Dorsolateral prefrontal cortex (tissue), 122 donors: ENCODE measurements at places on chromosomes 2 and 18.
A peak's percentile ranks its signal among the peaks of the same experiment; 100 is the strongest.

- no peak for DNase-seq
Measured at GRCh38 chr2:101771910-101772321, 74.4 kb downstream of the MAP4K4 start.

GRCh38 chr2:27493948-27494283, 1.1 kb downstream of the FNDC4 start:
- no peak for DNase-seq

DNA sequence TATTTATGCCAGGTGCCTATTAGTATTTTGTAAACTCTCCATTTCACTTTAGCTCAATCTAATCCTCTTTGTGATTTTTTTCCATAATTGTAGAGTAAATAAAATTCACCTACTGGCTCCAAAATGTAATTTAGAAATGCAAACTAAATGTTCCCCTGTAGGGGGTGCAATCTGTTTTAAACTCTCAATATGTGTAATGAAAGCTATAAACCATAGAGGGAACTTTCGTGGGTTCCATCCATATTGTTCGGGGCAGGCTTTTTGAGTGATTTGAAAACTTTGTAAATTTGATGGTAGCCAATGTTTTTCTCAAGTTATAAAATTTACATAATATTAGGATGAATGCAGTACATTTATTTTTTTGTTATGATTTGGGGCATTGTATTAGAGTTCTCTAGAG, 49.4 kb downstream of the TSPYL6 start:
- DNase-seq = no peak

DNA sequence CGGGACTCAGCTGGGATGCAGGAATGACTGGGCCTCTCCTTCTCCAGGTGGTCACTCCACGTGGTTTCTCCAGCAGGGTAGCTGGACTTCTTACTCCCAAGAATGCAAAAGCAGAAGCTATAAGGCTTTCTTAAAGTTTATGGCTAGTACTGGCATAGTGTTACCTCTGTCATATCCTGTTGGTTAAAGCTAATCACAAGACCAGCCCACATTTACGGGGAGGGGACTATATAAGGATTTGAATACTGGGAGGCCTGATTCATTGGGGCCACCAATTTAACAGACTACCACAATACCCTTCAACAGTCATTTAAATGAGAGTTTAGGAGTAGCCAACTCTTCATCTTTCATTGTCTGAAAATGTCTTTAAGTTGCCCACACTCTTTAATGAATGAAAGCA, 94.4 kb upstream of the TSPYL6 start:
- no peak for DNase-seq

DNA sequence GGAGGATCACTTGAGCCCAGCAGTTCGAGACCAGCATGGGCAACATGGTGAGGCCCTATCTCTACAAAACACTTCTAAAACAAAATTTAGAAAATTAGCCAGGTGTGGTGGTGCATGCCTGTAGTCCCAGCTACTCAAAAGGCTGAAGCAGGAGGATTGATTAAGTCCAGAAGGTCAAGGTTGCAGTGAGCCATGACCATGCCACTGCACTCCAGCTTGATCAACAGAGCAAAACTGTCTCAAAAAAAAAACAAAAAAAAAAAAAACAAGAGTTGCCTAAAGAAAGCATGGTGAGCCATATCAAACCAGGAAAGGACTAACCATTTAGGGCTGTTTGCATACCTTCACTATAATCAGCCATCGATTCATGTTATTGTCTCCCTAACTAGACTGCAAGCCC, 4.5 kb downstream of the CLASP1 start:
- DNase-seq = no peak

DNA sequence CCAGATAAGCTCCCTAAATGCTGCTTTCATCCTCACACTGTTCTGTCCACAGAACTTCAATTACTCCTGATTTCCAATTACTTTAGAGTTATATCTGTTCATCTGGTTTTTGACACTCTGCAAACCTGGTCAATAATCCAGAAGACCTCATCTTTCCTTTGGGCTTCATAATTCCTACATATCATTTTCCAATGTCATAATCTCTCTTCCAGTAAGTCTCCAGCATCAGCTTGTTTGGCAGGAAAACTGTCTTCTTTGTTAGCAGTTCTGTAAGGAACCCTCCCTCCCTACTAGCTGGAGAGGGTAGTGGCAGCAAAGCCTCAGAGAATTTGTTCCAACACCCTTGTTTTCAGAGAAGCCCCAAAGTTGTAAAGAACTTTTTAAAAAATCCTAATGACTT, 11.9 kb upstream of the SLC14A1 start:
- no peak for DNase-seq

DNA sequence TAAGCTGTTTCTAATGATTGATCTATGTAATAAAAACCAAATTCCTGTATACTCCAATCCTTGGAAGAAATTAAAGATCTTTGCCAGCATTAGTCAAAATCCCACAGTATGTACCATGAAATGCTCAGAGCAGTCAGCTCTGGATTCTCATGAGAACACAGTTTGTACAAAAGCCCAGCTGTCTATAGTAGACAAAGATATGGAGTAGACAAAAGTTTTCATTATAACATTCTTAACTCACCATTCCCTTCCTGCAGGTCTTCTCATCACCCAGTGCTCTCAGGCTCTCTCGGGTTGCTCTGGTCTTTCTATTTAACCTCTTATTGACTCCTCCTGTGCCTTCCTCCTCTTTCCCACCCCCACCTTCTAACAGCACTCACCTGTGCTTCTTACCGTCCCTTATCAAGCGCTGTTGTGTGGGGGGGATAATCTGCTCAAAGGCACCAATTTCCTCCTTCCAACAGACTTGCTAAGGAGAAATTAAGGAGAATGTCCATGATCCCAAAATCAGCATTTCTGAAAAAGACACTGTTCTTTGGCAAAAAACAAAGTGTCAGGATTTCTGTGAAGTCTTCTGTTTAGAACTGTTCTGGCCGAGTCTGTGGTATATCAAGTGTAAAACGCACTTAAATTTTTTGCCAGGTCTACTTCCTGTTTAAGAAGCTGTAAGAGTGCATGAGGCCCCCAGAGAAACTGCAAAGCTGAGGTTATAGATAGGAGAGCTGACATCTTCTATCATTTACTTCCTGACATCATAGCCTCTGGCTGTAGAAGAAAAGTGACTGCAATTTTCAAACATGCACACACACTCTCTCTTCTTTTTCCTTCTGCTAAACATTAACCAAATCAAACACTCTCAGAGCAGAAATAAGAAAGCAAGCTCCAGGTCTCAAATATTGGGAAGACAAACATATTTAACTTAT, 144.1 kb downstream of the EVA1A start:
- no peak for DNase-seq

- DNase-seq = no peak
Measured at GRCh38 chr2:74789271-74789670, 44.7 kb upstream of the HK2 start.

DNA sequence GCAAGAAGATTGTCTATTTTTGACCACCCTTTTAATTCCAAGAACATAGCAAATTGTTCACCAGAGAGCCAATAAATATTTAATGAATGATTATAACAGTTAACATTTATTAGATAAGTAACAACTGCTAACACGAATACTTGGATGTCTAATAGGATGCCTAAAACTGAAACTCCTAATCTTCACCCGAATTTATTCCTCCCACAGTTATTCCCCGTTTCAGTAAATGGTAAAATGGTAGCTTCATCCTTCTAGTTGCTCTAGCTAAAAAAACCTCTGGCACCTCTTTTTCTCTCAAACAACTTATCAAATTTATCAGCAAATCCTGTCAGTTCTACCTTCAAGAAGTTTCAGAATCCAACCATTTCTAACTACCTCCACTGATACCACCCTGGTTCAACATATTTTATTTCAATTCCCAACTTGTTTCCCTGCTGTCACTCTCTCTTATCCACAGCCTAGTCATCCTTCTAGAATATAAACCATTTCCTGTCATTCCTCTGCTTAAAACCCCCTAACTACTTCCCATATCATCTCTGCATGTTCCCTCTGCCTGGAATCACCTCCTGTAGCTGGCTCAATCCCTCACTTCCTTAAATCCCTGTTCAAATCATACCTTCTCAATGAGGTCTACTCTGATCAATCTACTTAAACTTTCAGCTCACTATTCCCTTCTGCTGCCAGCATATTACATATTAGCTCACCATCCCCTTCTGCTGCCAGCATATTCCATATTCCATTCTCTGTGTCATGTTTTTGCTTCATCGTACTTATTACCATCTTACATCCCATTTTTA, 93.8 kb downstream of the ROCK2 start:
- DNase-seq = no peak

DNA sequence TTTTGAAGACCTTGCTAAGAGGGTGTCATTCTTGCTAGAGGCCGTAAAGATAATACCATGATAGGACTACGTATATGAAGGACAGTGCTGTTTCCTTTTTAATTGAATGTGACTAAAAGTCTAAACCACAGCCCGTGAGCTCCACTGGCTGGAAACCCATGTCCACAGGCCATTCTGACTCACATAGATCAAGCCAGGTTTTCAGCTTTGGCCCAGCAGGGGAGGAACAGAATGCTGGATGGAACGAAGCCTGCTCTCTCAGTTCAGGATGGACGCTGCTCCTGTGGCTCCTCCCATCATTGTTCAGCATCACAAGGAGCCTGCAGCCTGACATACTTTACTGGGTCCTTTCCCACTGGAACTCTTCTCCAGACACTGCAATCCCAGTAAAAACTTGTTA, 47.6 kb downstream of the ALPK2 start:
- no peak for DNase-seq

DNA sequence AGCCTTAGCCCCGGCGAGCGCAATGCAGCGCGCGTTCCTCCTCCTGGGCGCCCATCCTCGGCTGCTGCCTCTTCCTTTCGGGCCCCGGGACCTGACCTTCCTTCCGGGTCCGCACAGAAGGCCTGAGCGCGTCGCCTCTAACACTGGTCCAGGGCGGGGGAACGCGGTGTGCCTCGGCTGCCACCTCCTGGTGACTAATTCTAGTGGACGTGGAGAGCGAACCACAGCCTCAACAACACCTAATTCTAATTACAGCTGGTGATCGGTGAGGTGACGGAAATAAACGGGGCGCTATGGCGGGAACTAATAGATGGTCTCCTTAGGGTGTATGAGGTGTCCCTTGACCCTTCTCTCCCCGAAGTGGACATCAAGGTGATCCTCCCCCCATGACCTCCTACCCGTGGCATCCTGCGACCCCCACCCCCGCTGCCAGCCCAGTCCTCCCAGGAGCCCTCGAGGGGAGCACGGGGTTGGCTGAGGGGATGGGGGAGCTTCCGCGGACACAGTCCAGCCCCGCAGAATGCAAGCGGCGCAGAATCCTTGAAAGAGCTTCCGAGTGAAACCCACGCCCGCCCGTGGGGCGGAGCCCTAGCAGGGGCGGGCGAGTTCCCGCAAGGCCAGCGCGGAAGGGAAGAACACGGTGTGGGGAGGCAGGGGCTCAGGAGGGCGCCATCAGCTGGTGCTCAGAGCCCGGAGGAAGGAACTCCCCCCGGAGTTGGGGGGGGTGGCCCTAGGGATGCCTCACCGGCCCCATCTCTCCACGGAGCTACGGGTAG, 12.8 kb upstream of the HMSD start:
- DNase-seq = peak; percentile 75

DNA sequence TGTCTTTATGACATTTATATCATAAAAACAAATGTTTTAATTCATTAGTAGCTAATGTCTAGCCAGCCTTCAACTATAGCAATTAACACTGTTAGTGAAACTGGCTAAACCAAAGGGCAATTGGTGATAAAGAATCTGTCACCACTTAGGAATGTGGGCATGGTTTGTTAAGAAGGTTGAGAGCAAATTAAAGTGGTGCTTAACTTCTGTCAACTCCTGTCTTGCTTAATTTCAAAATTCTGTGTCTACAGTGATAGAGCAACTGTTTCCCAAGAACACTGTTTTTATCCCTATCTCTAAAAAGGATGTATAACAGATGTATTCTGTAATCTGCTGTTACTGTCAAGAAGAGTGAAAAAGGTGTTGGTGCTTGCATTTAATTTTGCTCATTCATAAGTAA, 36.5 kb downstream of the CFAP36 start:
- DNase-seq = no peak

GRCh38 chr2:143121079-143121478, 8.1 kb upstream of the ARHGAP15 start:
- DNase-seq = no peak

GRCh38 chr2:234558642-234559041, 61.8 kb upstream of the ARL4C start:
- no peak for DNase-seq

DNA sequence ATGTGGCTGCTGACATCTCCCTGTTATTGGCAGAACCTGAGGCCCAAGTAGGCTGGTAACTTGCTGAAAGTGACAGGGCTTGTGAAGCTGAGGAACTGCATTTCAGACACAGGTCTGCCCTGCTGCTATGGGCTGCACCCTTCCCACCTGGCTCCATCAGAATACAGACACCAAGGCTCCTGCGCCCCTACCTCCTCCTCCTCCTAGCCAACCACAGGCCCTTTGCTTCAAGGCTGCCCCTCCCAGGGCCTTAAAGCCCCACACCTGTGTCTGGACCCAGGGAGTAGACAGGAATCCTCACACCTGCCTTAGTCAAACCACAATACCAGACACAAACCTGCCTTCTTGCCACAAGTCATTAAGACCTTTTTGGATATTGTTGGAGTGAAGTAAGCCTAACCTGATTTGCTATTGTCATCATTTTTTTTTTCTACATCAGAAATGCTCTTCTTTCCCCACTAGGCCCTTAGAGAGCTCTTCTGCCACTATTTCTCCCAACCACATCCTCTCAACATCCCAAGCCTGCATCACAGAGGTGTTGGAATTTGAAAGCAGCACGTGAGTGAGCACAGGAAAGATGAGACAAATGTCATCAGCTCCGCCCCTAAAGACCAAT, 489.7 kb downstream of the EIPR1 start:
- DNase-seq = no peak

GRCh38 chr2:9641641-9642040, 10.8 kb upstream of the YWHAQ start:
- DNase-seq = no peak

GRCh38 chr18:31772699-31773098, 12.0 kb upstream of the SLC25A52 start:
- no peak for DNase-seq

DNA sequence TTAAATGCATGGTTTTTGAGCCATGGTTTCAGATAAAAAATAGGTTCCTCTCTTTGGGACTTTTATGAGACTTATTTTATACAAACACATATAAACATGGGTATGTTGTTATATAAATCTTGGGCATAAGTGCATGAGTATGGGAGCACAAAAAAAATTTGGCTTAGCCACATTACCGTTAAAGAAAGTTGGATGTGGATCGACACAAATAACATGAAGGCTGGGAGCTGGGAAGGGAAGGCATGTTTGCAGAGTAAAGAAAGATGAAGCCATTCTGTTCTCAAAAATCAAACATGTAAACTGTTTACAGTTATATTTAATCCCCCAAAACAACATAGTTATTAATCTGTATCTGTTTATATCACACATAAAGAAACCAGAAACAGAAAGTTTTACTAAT, 313.8 kb downstream of the NRXN1 start:
- no peak for DNase-seq

DNA sequence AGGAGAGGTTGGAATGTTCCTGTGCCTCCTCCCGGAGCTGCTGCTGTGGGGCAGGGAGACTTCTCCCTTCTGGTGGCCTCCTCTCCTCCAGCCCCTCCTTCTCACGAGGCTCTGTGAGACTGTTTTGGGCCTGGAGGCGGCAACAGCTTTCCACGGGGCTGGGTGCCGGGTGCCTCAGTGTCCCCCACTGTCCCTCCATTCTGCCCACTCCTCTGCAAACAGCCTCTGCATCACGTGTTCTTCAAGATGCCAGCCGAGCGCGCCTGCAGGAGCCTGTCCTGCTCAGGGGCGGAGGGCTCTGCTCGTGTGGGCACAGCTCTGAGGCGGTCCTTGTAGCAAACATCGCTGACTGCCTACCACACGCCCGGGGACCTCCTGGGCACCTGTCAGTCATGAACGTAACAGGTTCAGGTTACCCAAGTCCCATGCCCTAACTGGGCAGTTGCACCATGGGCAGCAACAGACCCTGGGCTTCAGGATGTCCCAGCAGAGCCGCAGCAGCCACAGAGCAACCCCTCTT, 70.8 kb downstream of the RRM2 start:
- DNase-seq = no peak
